ENCODE measurements at places on chromosomes 6 and 20. TPM values are rescaled to one million over a fixed set of nuclear protein-coding genes. Genes with fewer than 3 reads are reported as not detected.

DNA sequence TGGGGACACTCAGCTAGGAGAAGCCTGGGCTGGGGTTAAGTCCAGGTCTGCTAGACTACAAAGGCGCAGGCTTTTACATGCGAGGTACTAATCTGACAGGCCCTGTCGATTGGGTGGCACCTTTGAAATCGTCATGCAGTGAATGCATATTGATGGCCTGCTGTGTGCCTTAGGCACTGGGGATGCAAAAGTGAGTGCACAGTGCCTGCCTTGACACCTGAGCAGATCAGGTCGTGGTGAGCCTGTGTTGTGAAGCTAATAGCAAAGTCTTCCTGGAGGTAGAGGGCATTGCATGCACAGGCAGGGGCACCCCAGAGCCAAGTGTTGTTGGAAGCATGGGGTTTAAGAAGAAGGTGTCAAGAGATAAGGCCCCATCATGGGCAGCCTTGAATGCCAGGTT lies 16.9 kb downstream of the LRRC1 start:
- no peak for DNase-seq

Gene SPATS1
- not detected for total RNA-seq

DNA sequence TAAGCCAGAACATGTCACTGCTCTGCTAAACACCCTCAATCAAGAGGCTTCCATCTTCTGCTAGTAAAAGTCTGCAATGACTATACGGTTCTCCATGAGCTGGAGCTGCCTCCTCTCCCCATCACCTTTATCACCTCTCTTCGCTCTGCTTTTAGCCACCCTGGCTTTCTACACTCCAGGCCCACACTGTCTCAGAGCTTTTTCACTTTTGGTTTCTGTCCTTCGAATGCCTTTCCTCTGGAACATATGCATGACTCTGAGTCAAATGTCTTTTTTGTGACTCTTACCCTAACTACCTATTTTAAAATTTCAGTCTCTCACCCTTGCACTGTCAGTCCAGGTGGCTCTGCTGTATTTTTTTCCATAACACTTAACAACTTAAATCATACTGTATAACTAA lies 525.4 kb upstream of the RNF217 start:
- DNase-seq = no peak

Gene TRIM39
- total RNA-seq = 33.0 TPM

DNA sequence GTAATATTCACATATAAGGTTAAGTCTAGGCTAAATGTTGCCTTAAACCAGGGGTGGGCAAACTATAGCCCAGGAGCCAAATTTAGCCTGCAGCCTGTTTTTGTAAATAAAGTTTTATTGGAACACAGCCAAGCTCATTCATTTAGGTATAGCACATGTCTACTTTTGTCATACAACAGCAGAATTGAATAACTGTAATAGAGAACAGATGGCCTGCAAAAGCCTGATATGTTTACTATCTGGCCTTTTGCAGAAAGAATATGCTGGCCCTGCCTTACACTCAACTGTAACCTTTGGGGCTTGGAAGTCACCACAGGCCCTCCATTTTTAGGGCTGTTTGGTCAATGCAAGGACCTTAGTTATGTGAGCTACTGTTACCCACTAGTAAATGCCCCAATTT lies 17.7 kb upstream of the BCLAF1 start:
- no peak for DNase-seq

Gene EDN3
- not detected for total RNA-seq

Gene TNXB
- 1.6 TPM for total RNA-seq

DNA sequence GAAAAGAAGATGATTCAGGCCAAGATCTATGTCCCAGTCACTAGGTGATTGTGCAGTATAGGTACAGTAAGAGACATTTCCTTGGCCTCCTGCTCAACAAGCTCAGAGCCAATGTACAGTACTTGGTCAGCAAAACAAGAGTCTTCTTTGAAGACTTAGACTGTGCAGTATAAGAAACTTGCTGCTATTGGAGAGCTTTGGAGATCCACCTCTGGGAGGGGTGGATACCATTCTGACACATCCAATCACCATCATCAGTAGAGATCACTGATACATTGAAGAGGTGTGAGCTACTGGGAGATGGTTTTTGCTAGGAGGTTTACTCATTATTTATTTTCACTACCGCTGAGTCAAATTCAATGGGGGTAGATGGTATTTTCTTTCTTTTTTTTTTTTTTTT lies 77.5 kb downstream of the UST start:
- no peak for DNase-seq

Gene VEGFA
- total RNA-seq = 31.8 TPM

GRCh38 chr6:25570578-25570977 lies 81.4 kb upstream of the SCGN start:
- no peak for DNase-seq

Gene EMILIN3
- not detected for total RNA-seq

DNA sequence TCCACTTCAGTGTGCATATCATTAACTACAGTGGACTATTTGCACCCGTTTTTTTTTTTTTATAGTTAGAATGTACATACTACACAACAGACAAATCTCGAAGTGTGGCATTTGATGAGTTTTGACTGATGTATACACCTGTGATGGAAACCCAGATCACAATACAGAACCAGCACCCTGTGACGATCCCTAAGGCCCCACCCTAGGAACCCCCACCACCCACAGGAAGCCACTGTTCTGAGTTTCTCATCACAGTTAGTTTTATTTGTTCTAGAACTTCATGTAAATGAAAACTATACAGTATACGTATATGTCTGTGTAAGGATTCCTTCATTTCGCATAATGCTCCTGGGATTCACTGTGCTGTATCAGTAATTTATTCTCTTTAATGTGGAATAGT lies 102.8 kb downstream of the IRF4 start:
- no peak for DNase-seq

DNA sequence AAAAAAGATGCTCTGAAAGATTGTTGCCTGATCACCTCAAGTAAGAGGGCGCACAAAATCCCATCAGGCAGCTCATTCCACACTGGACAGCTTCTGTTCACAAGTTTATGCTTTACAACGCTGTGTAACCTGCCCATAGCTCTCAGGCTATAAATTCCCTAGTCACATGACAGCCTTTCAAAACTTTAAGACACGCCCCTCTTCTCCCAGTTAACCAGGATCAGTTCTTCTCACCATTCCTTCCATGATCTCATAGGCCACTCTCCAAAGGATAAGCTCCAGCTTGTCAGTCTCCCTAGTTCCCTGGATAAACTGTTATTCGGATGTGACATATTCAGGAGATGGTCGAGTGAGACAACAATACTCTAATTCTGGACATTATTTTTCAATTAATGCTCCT lies 15.0 kb downstream of the ADNP start:
- no peak for DNase-seq

DNA sequence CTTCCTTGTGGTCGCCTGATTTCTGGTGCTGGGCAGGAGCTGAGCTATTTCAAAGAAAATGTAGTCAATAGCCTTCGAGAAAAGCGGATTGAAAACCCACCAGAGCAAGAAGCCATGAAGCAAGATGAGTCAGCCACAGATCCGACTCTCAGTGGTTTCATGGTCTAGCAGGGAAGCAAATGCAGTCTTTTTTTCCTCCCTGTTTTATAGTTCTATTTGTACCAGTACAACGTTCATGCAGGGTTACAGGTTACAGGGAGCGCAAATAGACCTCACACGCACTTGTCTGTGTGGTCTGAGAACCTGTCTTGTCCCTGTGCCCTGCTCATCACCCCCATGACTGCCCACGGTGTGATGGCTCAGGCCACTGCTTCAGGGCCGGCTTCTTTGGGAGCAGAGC lies 309.8 kb upstream of the SUPT3H start:
- DNase-seq = no peak
